ENCODE measurements at places on chromosomes 5 and 9. TPM values are rescaled to one million over a fixed set of nuclear protein-coding genes. Genes with fewer than 3 reads are reported as not detected.

GRCh38 chr5:78701795-78702410 is 53.3 kb upstream of the LHFPL2 start:
- H3K27me3 ChIP-seq = no peaks in the 10 kb centered on the region
- H3K4me1 ChIP-seq = no peaks in the 10 kb centered on the region
- no peak for DNase-seq
- H3K4me3 ChIP-seq = no peak overlapping the region
- H3K36me3 ChIP-seq = no peaks in the 10 kb centered on the region

- peak; percentile 92 for DNase-seq
- no peaks in the 10 kb centered on the region for H3K27me3 ChIP-seq
- H3K36me3 ChIP-seq = no peaks in the 10 kb centered on the region
- H3K4me1 ChIP-seq = peaks cover 21% of the 10 kb centered on the region
These were observed at the start of gene UIMC1 for GRCh38 chr5:177006265-177006972. Gene UIMC1 (minus strand): TSS chr5:177006779. CDS start chr5:176982615, 24,164 bp downstream.

GRCh38 chr5:1961952-1962595 is 79.3 kb upstream of the IRX4 start:
- no peak overlapping the region for H3K27ac ChIP-seq
- DNase-seq = no peak
- no peaks in the 10 kb centered on the region for H3K27me3 ChIP-seq
- no peak overlapping the region for H3K4me3 ChIP-seq
- no peaks in the 10 kb centered on the region for H3K36me3 ChIP-seq

DNA sequence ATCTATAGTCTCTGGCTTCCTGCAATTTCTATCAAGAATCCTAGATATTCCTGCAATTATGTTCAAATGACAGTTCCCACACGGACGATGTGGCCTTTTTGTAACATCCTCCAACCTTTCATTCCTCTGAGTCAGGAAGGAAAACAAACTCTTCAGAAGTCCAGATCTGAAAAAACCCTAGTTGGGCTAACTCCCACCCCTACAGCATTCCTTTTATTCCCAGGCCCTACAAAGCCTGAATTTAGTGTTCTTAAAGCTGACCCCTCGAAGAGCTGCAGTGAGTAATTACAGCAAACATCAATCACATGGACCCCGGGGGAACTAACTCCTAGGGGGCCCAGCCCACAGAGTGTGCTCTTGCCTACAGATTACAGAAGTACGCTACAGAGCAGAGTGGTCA is 99.7 kb downstream of the SERINC5 start:
- H3K36me3 ChIP-seq = peaks cover 45% of the 10 kb centered on the region
- no peaks in the 10 kb centered on the region for H3K27me3 ChIP-seq
- H3K4me3 ChIP-seq = no peak overlapping the region
- H3K4me1 ChIP-seq = peaks cover 10% of the 10 kb centered on the region
- DNase-seq = no peak

DNA sequence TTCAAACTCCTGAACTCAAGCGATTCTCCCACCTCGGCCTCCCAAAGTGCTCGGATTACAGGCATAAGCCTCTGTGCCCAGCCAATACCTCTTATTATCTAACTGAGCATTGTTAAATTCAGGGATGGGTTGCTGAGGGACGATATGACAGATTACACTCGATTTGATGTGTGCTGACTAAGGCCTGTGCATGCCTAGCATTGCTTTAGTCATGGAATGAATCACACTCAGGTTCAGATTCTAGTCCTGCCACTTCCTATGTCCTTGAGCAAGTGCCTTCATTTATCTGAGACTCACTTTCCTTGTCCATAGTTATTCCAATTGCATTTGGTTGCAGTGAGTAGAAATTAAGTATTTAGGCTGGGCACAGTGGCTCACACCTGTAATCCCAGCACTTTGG is 19.5 kb downstream of the THBS4 start:
- H3K27me3 ChIP-seq = no peaks in the 10 kb centered on the region
- peaks cover 9% of the 10 kb centered on the region for H3K4me1 ChIP-seq
- H3K4me3 ChIP-seq = no peak overlapping the region

DNA sequence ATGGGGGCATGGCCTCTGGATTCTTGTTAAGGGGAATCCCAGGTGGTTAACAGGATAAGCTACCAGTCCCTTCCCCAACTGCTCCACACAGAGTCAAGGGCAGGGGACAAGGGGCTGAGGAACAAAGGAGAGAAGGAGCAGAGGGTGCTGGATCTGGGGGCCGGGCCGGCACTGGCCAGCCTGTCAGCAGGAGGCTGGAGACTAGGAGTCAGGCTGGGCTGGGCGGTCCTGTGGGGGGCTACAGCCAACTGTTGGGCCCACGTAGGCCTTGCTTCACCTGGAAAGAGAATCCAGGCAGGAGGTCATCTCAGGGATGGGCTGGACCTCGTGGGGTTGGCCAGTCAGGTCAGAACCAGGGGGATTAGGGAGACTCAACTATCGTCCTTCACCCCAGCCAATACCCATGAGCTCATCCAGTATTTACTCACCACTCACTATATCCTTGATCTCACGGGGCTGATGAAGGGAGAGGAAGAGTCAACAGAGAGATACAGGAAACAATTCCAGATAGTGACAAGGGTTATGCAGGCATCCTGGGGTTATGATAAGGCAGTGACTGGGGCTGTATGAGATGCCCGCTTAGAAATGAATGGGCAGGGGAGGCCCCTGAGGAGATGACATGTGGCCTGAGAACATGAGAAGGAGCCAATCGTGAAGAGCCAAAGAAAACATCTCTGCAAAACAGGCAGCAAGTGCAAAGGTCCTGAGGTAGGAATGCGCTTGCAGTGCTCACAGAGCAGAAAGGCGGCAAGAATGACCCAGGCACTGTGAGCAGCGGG is 47.9 kb upstream of the SLC25A51 start:
- H3K27ac ChIP-seq = no peak overlapping the region
- peaks cover 44% of the 10 kb centered on the region for H3K4me1 ChIP-seq
- no peaks in the 10 kb centered on the region for H3K27me3 ChIP-seq
- no peak overlapping the region for H3K4me3 ChIP-seq
- peak; percentile 19 for DNase-seq

Gene BTNL9
- total RNA-seq = 30.5 TPM

DNA sequence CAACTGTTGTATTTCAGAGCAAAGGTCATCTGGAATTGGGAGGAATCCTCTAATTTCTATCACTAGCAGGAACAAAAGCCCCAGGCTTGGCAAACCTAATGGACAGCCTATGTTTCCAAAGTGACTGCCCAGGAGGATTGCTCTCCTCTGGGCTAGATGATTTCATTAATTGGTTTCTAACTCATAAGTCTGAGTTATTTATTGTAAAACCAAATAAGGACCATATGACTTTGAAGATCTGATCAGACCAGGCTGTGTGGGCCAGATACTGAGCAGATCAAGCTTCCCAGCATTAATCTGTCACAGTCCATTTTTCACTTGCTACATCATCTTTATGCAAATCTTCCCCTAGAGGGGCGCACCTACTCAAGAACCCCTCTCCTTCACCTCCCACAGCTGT is 125.2 kb downstream of the PRDM6 start:
- no peak overlapping the region for H3K27ac ChIP-seq
- H3K4me1 ChIP-seq = no peaks in the 10 kb centered on the region
- H3K4me3 ChIP-seq = no peak overlapping the region
- H3K36me3 ChIP-seq = no peaks in the 10 kb centered on the region
- no peak for DNase-seq

DNA sequence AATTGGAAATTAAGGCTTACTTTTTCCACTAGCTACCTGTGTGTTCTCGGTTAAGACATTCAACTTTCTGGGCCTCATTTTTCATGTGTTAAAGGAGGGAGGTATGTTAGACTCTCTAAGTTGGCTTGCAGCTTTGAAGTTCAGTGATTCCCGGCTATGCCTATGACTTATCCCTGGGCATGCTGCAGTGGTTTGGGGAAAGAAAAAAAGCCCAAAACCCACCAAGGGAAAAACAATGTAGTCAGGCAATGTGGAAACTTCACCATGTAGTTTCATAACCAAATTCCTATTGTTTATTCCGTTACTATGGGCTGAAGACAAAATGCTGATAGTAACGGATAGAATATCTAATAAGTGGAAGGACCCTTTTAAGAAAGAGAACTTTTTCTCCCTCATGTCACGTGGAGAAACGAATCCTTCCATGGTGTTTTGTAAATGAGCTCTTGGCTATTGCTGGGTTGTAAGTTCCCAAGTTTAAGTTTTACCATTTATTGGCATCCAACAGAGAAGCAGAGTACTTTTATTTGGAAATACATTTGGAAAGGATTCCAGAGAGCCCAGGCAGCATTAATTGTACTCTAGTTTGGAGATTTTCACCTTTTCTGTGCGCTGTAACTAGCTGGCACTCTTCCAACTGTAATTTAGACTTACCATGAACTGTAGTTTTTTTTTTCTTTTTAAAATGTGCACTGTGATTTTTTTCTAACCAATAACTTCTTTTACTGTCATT is 84.9 kb upstream of the MPDZ start:
- no peaks in the 10 kb centered on the region for H3K4me1 ChIP-seq
- DNase-seq = no peak
- no peaks in the 10 kb centered on the region for H3K36me3 ChIP-seq
- no peak overlapping the region for H3K4me3 ChIP-seq
- H3K27ac ChIP-seq = no peak overlapping the region

- DNase-seq = peak; percentile 72
- no peaks in the 10 kb centered on the region for H3K27me3 ChIP-seq
- no peaks in the 10 kb centered on the region for H3K36me3 ChIP-seq
- peak overlapping the region; percentile 98 for H3K4me3 ChIP-seq
- H3K4me1 ChIP-seq = no peaks in the 10 kb centered on the region
- peak overlapping the region; percentile 96 for H3K27ac ChIP-seq
These were observed 2.4 kb downstream of the PPARGC1B start for GRCh38 chr5:149732324-149733128.

DNA sequence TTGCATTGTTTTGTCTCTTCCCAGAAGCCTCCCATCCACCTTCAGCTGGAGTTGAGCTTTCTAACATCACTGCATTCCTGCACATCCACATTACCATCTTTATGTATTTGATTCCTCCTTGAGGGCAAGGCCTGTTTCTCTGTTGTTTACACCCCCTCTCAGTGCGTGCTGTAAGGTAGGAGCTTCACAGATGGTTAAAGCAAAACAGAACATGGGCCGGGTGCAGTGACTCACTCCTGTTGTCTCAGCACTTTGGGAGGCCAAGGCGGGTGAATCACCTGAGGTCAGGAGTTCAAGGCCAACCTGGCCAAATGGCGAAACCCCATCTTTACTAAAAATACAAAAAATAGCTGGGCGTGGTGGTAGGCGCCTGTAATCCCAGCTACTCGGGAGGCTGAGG is 110.9 kb downstream of the KCNIP1 start:
- no peak overlapping the region for H3K27ac ChIP-seq
- H3K4me1 ChIP-seq = no peaks in the 10 kb centered on the region
- DNase-seq = peak; percentile 5
- no peak overlapping the region for H3K4me3 ChIP-seq

GRCh38 chr5:128539038-128539429 is 989 bp upstream of the FBN2 start:
- peaks cover 26% of the 10 kb centered on the region for H3K27me3 ChIP-seq
- H3K4me1 ChIP-seq = no peaks in the 10 kb centered on the region
- peak overlapping the region; percentile 64 for H3K4me3 ChIP-seq

Gene BAAT
- total RNA-seq = not detected

Gene FBN2
- total RNA-seq = 8.5 TPM

Gene ZNF169
- 1.4 TPM for total RNA-seq

Gene SPINK4
- total RNA-seq = not detected

GRCh38 chr5:174733091-174733690 is 8.8 kb downstream of the MSX2 start:
- H3K27me3 ChIP-seq = peaks cover 76% of the 10 kb centered on the region
- H3K27ac ChIP-seq = no peak overlapping the region
- peaks cover 6% of the 10 kb centered on the region for H3K36me3 ChIP-seq
- peaks cover 5% of the 10 kb centered on the region for H3K4me1 ChIP-seq

DNA sequence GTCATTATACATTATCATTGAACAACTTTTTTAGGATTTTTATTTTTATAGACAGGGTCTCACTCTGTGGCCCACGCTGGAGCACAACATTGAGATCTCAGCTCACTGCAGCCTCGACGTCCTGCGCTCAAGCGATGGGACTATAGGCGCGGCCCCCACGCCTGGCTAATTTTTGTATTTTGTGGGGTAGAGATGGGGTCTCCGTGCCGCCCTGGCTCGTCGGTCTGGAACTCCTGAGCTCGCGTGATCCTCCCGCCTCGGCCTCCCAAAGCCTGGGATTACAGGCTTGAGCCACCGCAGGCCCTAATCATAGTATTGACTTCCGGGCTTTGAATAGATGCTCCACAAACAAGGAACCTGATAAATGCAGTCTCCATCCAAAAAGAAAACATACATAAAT is 1.4 kb upstream of the EDF1 start:
- H3K27me3 ChIP-seq = no peaks in the 10 kb centered on the region
- no peaks in the 10 kb centered on the region for H3K4me1 ChIP-seq
- no peak overlapping the region for H3K27ac ChIP-seq
- no peak for DNase-seq
- H3K36me3 ChIP-seq = peaks cover 19% of the 10 kb centered on the region

- H3K4me1 ChIP-seq = peaks cover 26% of the 10 kb centered on the region
- no peaks in the 10 kb centered on the region for H3K27me3 ChIP-seq
- DNase-seq = no peak
- no peak overlapping the region for H3K27ac ChIP-seq
These were observed 208.3 kb downstream of the ENC1 start for GRCh38 chr5:74432216-74432615.

DNA sequence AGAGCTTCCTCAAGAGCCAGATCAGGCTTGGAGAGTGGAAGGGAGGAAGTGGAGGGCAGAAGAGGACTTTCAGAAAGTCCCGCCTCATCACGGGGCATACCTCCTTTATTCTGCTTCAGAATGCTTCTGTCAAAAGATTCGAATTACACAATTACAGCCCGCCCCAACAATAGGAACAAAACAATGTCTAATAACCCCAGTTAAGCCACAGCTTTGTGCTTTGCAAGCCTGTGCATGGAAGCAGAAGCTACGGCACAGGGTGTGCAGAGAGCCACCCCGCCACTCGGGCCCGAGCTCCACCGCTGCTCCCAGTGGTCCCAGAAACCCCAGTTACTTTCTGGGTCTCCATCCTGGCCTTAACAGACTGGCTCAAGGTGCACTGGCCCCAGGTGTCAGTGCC is 23.5 kb downstream of the HNRNPH1 start:
- no peaks in the 10 kb centered on the region for H3K4me1 ChIP-seq
- H3K27ac ChIP-seq = no peak overlapping the region
- DNase-seq = no peak
- no peak overlapping the region for H3K4me3 ChIP-seq

- no peaks in the 10 kb centered on the region for H3K27me3 ChIP-seq
- H3K4me3 ChIP-seq = no peak overlapping the region
- no peak overlapping the region for H3K27ac ChIP-seq
These were observed 179.2 kb downstream of the MACROH2A1 start for GRCh38 chr5:135219868-135220267.

Gene TRPM3
- 0.60 TPM for total RNA-seq

- H3K4me1 ChIP-seq = no peaks in the 10 kb centered on the region
- no peaks in the 10 kb centered on the region for H3K36me3 ChIP-seq
- H3K27me3 ChIP-seq = no peaks in the 10 kb centered on the region
- no peak overlapping the region for H3K4me3 ChIP-seq
These were observed 895.1 kb downstream of the CDH9 start for GRCh38 chr5:26143259-26143658.

DNA sequence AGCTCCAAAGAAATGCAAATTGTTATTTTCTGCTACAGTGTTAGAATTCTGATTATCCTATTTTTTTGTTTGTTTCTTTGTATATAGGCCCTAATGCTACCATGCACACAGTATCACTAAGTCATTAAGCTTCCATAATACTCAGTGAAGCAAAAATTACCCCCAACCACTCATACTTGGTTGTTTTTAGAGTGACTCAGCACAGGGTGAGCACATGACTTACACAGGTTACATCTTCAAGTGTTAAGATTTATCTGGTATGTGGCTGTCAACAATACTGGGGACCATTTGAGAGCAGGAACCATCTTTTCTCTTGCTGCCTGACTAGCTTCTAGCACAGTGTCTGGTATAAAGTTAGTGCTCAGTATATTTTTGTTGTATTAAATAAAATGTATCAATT is 255.8 kb upstream of the SLC24A2 start:
- no peaks in the 10 kb centered on the region for H3K4me1 ChIP-seq
- no peak overlapping the region for H3K27ac ChIP-seq
- H3K36me3 ChIP-seq = no peaks in the 10 kb centered on the region
- H3K27me3 ChIP-seq = no peaks in the 10 kb centered on the region
- no peak overlapping the region for H3K4me3 ChIP-seq
- no peak for DNase-seq
